Thymus (tissue), 14 donors: ENCODE measurements at places on chromosomes 3 and 15. TPM values are rescaled to one million over a fixed set of nuclear protein-coding genes. Genes with fewer than 3 reads are reported as not detected.

- no peak overlapping the region for H3K27ac ChIP-seq
- H3K36me3 ChIP-seq, result no peaks in the 10 kb centered on the region
- H3K4me1 ChIP-seq, result peaks cover 4% of the 10 kb centered on the region
- H3K27me3 ChIP-seq, result no peaks in the 10 kb centered on the region
- no peak overlapping the region for H3K4me3 ChIP-seq
- no peak for DNase-seq
Observed at GRCh38 chr3:101638261-101638745, 38.6 kb downstream of the ZBTB11 start.

DNA sequence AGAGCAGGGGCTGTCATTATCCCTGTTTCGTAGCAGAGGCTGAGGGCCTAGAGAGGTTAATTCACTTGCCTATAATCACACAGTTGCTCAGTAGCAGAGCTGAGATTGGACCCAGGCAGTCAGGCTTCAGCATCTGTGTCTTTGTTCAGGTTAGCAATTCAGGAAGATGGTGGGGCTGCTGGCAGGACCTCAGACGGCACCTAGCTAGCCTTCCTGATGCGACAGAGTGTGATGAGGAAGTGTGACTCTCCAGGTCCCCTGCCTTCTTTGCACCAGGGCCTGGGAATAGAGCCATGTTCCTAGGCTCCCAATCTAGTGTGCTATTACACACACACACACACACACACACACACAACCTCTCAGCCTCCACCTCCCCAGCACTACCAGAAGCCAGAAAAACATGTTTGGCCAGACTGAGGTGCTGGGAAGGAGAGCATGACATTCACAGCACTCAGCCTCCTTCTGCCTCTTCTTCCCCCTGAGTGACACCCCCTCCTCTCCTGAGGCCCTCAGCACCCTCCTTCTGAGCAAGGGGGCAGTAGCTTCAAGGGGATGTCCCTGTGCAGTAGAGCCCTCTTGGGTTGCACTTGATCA lies 88.9 kb downstream of the TLE3 start:
- H3K4me1 ChIP-seq, result no peaks in the 10 kb centered on the region
- H3K27me3 ChIP-seq, result peaks cover 7% of the 10 kb centered on the region
- H3K4me3 ChIP-seq, result no peak overlapping the region
- H3K36me3 ChIP-seq, result no peaks in the 10 kb centered on the region
- no peak for DNase-seq

- no peaks in the 10 kb centered on the region for H3K27me3 ChIP-seq
- DNase-seq, result no peak
- no peaks in the 10 kb centered on the region for H3K4me1 ChIP-seq
- no peaks in the 10 kb centered on the region for H3K36me3 ChIP-seq
- no peak overlapping the region for H3K4me3 ChIP-seq
Observed at GRCh38 chr3:30710017-30710416, 103.6 kb downstream of the TGFBR2 start.

The STAC gene
- 0.80 TPM for polyA plus RNA-seq

GRCh38 chr3:13282358-13282985 lies 137.7 kb downstream of the NUP210 start:
- H3K4me3 ChIP-seq, result peak overlapping the region; percentile 54
- peaks cover 64% of the 10 kb centered on the region for H3K27me3 ChIP-seq
- H3K36me3 ChIP-seq, result no peaks in the 10 kb centered on the region

The THAP10 gene
- polyA plus RNA-seq, result 1.6 TPM

DNA sequence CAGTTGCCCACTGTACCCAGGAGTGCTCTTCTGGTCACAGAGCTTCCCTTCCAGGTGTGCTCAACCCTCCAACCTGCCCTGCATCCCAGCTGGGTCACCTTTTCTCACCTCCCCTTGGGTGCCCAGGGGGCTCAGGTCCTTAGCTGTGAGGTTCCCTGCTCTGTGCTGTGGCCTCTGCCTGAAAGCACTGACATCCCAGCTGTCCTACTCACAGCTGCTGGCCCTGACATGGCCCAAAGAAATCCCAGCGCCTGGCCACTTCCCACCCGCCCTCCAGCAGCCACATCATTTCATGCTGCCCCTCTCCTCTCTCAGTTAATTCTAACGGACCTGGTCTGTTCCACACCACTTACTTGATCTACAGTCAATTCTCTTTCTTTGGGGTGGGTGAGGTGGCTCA lies 79.9 kb downstream of the ISG20 start:
- H3K4me3 ChIP-seq, result no peak overlapping the region
- no peak overlapping the region for H3K27ac ChIP-seq
- H3K27me3 ChIP-seq, result no peaks in the 10 kb centered on the region
- DNase-seq, result no peak

- H3K4me3 ChIP-seq, result no peak overlapping the region
- no peaks in the 10 kb centered on the region for H3K27me3 ChIP-seq
- no peaks in the 10 kb centered on the region for H3K36me3 ChIP-seq
- no peak for DNase-seq
Observed at GRCh38 chr3:180011927-180012326, 24.8 kb downstream of the PEX5L start.

GRCh38 chr15:51443282-51443914 lies 101.9 kb downstream of the GLDN start:
- no peak overlapping the region for H3K27ac ChIP-seq
- H3K27me3 ChIP-seq, result no peaks in the 10 kb centered on the region
- H3K36me3 ChIP-seq, result no peaks in the 10 kb centered on the region
- no peaks in the 10 kb centered on the region for H3K4me1 ChIP-seq

The SLC35G2 gene
- polyA plus RNA-seq, result 7.3 TPM

GRCh38 chr3:53554559-53555067 lies 60.2 kb downstream of the CACNA1D start:
- no peaks in the 10 kb centered on the region for H3K36me3 ChIP-seq
- no peak for DNase-seq
- no peak overlapping the region for H3K4me3 ChIP-seq

DNA sequence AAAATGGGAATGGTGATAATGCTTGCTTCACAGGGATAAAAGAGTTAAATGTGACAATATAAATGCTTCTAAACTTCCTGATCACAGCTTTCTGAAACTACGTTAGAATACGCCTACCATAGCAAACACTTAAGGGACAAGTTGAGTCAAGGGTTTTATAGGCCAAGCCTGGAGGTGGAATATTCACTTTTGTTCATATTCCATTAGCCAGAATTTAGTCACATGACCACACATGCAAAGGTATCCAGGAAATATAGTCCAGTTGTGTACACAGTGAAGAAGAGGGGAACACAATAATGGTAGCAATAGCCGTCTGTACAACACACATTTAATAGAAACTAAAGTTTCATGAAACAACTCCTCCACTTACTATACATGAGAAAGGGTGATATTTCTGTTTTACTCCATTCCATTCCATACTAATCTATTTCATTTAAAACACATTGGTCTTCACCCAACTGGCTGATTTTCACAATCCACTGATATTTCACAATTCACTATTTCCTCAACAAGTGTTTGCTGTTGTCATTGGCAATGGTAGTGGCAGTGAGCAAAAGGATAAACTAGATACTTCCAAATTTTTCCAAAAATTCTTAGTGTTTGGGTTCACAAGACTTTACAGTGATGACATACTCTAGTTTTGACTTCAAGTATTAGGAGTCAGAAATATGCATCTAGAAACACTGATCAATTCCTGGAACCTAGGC lies 270.9 kb downstream of the ERC2 start:
- H3K36me3 ChIP-seq, result no peaks in the 10 kb centered on the region
- H3K4me1 ChIP-seq, result no peaks in the 10 kb centered on the region
- no peak for DNase-seq
- no peak overlapping the region for H3K27ac ChIP-seq
- H3K27me3 ChIP-seq, result no peaks in the 10 kb centered on the region

DNA sequence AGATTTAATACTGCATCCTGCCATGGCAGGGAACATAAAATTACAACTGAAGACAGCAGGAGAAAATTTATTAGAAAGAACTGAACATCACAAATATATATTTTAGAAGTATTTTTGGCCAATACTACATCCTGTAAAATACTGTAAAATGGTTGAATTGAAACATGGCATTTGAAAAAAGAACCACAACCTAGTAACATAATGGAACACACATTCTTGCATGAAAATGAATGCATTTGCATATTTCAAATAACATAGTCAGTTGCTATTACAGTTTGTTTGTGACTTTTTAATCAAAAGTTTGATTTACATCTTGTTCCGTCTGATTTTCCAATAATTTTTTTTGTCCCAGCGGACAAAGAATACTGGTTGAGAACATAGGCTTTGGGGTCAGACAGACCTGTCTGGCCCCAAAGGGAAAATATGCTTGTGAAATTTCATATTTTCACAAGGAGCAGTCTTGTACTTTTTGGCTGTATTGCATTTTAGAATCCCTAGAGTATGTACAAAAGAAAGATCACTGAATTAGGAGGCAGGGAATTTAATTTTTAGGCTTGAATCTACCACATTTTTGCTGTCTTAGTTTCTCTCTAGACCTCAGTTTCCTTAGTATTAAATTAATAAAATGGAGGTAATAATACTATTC lies 268.8 kb downstream of the ADAMTSL3 start:
- no peaks in the 10 kb centered on the region for H3K27me3 ChIP-seq
- no peaks in the 10 kb centered on the region for H3K36me3 ChIP-seq
- no peak overlapping the region for H3K4me3 ChIP-seq
- H3K4me1 ChIP-seq, result no peaks in the 10 kb centered on the region
- DNase-seq, result no peak

The ZMAT3 gene
- polyA plus RNA-seq, result 6.6 TPM

DNA sequence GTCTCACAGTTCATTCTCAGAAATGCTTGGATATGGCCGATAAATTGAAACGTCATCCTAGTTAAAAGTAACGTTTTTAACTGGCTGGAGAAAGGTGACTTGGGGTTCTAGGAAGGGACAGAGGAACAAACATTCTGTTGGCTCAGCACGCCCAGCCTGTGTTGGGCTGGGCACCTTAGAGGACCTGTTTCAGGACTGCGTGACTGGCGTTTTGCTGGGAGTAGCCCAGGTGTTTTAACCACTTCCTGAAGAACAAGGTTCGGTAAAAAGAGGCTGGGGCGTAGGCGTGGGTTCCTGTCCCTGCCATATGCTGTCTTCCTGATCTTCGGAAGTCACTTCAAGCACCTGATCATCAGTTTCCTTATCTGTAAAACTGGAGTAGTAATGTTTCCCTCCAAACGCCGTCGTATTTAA lies 1.1 kb upstream of the TLNRD1 start:
- H3K36me3 ChIP-seq, result peaks cover 6% of the 10 kb centered on the region
- H3K4me1 ChIP-seq, result peaks cover 17% of the 10 kb centered on the region
- H3K4me3 ChIP-seq, result peak overlapping the region; percentile 98
- H3K27me3 ChIP-seq, result no peaks in the 10 kb centered on the region

DNA sequence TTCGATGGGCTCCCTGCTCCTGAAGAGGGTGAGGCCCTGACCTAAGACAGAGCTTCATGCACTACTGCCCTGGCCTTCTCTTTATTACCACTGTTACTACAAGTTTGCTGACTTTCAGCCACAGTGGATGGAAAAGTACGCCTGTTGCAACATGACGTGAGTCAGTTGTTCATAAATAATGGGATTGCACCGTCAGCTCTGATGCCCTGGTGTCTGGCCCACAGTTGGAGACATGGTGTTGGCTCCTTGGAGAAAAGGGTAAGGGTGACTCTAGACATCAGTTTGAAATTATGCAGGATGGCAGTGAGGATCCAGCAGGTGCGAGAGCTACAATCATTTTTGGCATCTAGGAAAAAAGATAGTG lies 5.5 kb downstream of the PAQR5 start:
- no peaks in the 10 kb centered on the region for H3K36me3 ChIP-seq
- no peak for DNase-seq
- no peak overlapping the region for H3K4me3 ChIP-seq
- H3K27ac ChIP-seq, result no peak overlapping the region
- H3K4me1 ChIP-seq, result no peaks in the 10 kb centered on the region

DNA sequence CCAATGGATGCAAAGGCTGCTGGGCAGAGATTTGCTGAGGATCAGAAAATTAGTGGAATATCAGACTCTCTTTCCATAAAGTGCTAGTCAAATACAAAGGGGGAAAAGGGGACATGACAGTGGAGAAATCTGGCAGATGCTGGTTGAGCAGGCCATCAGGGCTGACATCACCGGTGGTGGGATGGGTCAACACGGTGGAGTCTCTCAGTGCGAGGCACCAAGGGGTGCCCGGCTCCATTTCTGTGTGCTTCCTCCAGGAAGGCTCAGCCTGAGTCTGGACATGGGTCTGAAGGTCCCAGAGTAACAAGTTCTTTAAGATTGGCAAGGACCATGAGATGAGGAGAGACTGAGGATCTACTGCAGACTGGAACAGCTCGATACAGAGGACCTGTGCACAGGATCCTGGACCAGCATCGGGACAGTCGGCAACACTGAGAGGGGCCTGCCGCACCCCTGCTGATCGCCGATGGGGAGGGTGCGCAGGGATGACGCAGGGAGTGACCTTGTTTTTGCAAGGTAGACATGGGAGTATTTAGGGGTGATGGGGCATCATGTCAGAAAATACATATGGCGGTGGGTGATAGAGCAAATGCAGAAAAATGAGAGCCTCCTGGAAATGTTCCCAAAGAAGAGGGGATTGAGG lies 92.7 kb downstream of the SEC22A start:
- H3K27me3 ChIP-seq, result peaks cover 2% of the 10 kb centered on the region
- H3K4me3 ChIP-seq, result no peak overlapping the region
- no peaks in the 10 kb centered on the region for H3K4me1 ChIP-seq

The STRIT1 gene
- 0.32 TPM for polyA plus RNA-seq

GRCh38 chr3:127535106-127535785 lies 55.3 kb downstream of the TPRA1 start:
- H3K27me3 ChIP-seq, result no peaks in the 10 kb centered on the region
- peaks cover 17% of the 10 kb centered on the region for H3K4me1 ChIP-seq
- H3K27ac ChIP-seq, result no peak overlapping the region
- DNase-seq, result no peak
- H3K36me3 ChIP-seq, result no peaks in the 10 kb centered on the region

DNA sequence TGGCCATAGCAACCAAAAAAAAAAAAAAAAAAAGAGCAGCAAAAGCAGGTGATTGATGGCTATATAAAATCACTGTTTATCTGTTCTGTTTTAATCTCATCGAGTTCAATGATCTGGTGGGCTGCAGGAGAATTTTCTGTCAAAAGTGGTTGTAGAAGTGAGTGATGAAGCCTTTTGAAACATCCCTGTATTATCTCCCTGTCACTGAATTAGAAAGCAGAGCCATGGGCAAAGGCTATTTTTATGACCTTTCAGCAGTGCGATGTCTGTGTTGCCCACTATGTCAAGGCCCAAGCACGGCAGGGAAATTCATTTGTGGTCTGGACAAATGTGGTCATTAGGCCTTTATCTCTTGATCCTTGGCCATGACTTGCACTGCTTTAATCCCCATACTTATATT lies 59.9 kb downstream of the OTOL1 start:
- H3K27me3 ChIP-seq, result no peaks in the 10 kb centered on the region
- no peaks in the 10 kb centered on the region for H3K36me3 ChIP-seq
- no peak overlapping the region for H3K27ac ChIP-seq
- H3K4me3 ChIP-seq, result no peak overlapping the region
- no peak for DNase-seq

The LINGO1 gene
- 0.75 TPM for polyA plus RNA-seq

DNA sequence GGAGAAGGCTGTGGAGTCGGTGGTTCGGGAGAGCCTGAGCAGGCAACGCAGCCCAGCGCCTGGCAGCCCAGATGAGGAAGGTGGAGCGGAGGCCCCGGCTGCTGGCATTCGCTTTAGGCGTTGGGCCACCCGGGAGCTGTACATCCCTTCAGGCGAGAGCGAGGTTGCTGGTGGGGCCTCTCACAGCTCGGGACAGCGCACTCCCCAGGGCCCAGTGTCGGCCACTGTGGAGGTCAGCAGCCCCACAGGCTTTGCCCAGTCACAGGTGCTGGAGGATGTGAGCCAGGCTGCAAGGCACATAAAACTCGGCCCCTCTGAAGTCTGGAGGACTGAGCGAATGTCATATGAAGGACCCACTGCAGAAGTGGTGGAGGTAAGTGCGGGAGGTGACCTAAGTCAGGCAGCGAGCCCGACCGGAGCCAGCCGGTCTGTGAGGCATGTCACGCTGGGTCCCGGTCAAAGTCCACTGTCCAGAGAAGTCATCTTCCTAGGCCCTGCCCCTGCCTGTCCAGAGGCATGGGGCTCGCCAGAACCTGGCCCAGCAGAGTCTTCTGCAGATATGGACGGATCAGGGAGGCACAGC lies 26.7 kb downstream of the SYNM start:
- no peak overlapping the region for H3K4me3 ChIP-seq
- H3K36me3 ChIP-seq, result peaks cover 3% of the 10 kb centered on the region
- no peak overlapping the region for H3K27ac ChIP-seq
